ENCODE measurements at places on chromosomes 11 and 22. TPM values are rescaled to one million over a fixed set of nuclear protein-coding genes. Genes with fewer than 3 reads are reported as not detected.

Gene CFAP300
- total RNA-seq = 0.14 TPM

Gene CDC42EP2
- 28.3 TPM for total RNA-seq

Gene DKK3
- total RNA-seq = 143 TPM

Gene ANKK1
- total RNA-seq = 0.07 TPM

Gene PDGFD
- total RNA-seq = 12.2 TPM

Gene EXPH5
- total RNA-seq = 0.22 TPM

Gene HTATIP2
- total RNA-seq = 60.7 TPM

Gene CENATAC
- 25.0 TPM for total RNA-seq

Gene MICAL3
- 49.6 TPM for total RNA-seq

Gene RHOD
- 5.2 TPM for total RNA-seq

Gene APLNR
- not detected for total RNA-seq

Gene OR52N4
- total RNA-seq = not detected

Gene FAM89B
- 15.7 TPM for total RNA-seq

Gene OR56A1
- total RNA-seq = not detected

All from thoracic aorta endothelial cell (primary cell).